ENCODE measurements at places on chromosomes 12 and 14.

DNA sequence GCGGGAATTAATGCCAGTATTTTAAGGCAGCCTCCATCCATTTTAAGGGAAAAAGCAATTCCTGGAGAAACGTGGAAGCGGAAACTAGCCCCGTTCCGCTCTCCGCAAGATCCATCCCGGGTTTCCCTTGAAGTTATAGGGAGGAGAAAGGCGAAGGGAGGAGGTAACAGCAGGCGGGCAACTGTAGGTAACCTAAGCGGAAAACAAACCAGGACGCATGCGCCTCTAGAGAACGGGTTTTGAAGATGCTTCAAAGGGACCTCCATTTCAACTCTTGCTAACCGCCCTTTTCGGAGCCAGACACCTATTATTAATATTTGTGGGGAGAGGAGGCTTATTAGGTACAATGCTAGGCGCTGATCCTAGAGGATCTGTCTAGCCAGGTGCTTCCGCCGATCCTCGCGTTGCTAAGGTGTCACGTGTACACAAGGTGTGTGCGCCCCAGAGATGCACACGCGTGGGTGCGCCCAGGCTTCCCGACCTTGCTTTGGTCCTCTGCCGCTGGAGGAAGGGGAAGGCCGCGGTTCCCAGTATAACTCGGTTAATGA lies 6.2 kb downstream of the TBX5 start:
- DNase-seq: no peak

DNA sequence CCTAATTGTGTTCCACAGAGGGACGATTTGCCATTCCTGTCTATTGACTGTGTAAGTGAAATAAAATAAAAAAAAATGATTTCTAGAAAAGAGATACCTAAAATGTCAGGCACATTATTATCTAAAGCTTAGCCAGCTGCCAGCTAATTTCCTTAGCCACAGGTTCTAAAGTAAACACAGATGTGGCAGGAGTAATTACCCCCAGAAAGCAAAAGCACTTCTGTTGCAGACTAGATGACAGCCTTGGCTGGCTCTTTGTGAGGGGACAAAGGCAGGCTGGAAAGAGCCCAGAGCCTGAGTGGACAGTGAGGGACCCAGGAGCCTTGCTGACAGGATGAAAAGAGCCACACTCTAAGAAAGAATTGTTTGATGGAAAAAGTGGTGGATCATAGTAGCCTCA lies 418.1 kb downstream of the LRIG3 start:
- DNase-seq: no peak

- DNase-seq: no peak
Observed at GRCh38 chr14:76773188-76773885, 12.1 kb downstream of the VASH1 start.

- DNase-seq: no peak
Observed at GRCh38 chr14:104388011-104388521, 191.5 kb upstream of the C14orf180 start.

GRCh38 chr14:102509746-102510615 lies at the start of gene ANKRD9:
Gene ANKRD9 (minus strand): TSS chr14:102509776. CDS start chr14:102507889, 1,887 bp downstream.
- peak; percentile 69 for DNase-seq

DNA sequence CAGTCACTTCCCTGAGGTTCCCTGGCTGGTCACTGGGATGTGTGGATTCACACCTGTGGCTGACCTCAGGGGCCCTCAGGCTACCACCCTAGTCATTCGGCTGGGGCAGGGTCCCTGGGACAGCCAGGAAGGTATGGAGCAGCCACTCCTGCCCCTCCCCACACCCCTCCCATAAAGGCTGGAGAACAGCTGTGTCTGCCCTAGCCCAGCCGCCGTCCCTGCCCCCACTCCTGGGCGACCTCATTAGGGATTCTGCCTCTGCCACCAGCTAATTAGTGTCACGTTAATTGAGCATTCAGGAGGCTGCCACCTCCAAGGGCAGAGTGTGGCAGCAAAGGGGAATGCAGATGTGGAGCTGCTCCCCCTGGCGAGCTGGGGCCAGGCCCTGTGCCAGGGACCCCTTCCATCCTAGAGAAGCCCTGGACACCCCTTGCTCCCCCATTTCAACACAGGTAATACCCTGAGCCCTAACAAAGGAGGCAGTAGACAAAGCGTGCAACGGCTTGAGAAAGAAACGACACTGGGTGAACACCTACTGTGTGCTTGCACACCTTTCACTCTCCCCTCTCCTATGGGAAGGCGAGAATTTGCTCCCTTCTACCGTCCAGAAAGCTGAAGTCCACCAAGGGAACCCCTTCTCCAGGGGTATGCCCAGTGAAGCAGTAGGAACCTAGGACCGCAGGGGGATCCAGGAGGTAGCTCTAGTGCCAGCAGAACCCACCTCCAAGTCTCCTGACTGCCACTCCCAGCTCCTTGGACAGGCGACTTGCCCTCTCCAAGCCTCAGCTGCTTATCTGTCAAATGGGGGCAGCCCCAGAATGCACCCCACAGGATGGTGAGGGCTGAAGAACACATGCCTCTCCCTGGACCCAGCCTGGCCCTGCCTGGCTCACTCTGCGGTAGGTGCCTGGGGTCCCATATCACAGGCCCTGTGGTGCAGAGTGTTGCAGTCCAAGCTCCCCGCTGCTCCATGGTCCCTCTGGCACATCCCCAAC lies 45.1 kb downstream of the FAM222A start:
- DNase-seq: no peak

All from caudate nucleus (tissue), 63 donors.